ENCODE measurements at places on chromosomes 3 and 15.

DNA sequence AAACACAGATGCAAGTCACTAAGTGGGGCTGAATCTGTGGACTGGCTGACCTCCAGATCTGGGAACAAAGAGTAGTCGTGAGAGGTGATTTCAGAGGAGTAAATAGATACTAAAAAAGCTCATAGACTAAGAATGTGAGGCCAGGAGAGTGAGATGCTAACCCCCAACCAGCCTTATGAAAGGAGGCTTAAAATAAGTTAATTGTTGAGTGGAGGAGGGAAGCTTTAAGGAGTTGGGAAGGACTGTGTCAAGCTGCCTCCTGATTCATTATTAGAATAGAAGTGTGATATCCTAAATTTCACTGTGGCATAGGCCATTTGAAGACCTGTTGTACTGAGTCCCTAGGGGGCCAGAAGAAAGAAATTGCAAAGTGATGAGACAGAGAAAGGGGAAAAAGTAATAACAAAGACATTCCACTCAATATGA, 107.6 kb downstream of the RBPMS2 start:
- DNase-seq: no peak

DNA sequence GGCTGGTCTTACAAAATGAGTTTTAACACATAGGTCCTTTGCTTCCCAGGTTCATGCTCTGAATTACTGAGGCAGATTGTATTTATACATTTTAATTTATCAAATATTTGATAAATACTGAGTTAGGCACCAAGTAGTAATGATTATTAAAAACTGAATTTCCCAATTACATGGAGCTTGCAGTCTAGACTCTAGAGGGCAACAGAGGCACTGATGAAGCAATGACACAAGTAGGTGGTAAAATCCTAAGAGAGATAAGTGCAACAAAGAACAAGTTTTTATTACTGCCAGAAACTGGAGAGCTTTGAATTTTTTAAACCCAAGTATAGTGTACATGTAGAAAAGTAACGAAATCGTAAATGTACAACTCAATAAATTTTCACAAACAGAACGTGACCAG, 406.2 kb upstream of the RARB start:
- no peak for DNase-seq

DNA sequence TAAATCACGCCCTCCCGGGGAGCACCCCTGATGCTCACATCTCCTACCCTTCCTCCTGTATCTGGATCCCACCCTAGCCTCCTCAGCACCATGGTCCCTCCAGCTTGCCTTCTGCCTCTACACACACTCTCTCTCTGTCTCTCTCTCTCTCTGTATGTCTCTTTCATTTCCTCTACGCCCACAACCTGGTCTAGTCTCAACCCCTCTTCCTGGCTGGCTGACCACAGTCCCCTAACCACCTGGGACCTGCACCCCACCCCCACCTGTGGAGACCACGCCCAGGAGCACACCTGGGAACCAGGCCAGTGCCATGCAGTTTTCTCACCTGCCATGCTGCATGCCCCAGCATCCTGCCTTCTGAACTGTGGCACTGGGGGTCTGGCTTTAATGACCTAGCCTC, 4.0 kb upstream of the CFAP100 start:
- no peak for DNase-seq

GRCh38 chr3:195820186-195820585, 8.5 kb upstream of the MUC4 start:
- no peak for DNase-seq

- no peak for DNase-seq
Observed at GRCh38 chr3:122247825-122248185, 64.3 kb downstream of the CASR start.

DNA sequence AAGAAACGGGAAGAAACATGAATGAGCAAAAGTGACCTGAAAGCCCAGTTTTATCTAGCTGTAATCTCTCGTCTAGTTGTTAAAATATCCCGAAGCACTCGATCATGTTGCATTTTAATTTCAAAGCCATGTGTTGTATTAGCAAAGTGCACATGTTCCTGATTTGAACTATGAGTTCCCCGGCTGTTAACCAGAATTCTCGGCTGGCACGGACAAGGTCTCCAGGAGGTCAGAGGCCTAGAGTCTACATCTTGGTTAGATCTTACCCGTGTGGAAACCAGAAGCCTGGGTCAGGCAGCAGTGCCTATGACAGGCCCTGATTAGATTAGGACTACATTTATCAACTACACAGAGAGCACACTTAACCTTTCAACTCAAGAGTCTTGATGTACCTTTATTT, 195.8 kb downstream of the CDIN1 start:
- no peak for DNase-seq

GRCh38 chr3:144810160-144810559, 838.5 kb downstream of the DIPK2A start:
- no peak for DNase-seq

GRCh38 chr3:17802950-17803349, 60.5 kb upstream of the TBC1D5 start:
- no peak for DNase-seq

- no peak for DNase-seq
Observed at GRCh38 chr15:44633603-44634002, 29.9 kb downstream of the SPG11 start.

Data from stimulated activated CD8-positive, alpha-beta memory T cell treated with anti-CD3 and anti-CD28 coated beads, Interleukin-4, amount 100 ng/mL, for 4 hours (primary cell).